ENCODE measurements at places on chromosomes 16 and 17. TPM values are rescaled to one million over a fixed set of nuclear protein-coding genes. Genes with fewer than 3 reads are reported as not detected.

- peak; percentile 95 for DNase-seq
These were observed 878 bp downstream of the HEXIM1 start for GRCh38 chr17:45149037-45149668.

- DNase-seq = no peak
These were observed 19.2 kb downstream of the CLEC19A start for GRCh38 chr16:19304750-19305149.

CTF1 gene
- 5.5 TPM for polyA plus RNA-seq

DNA sequence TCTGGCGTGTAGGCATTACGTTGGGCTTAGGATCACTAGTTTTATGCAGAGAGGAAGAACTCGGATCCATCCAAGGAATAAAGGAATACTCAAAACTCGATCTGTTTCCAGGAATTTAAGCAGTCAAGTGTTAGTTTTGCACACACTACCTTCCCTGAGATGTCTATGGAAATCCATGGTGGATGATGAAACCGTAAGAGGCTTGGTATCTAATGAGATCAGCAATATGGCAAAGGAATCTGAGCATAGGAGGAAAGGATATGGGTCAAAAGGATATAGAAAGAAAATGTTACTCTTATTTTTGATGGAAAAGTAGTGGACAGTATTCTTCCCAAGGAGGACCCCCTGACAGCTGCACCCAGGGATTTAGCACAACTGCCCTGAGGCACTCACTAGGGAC lies 59.6 kb downstream of the SMG6 start:
- DNase-seq = no peak

- DNase-seq = no peak
These were observed 13.4 kb upstream of the SMIM36 start for GRCh38 chr17:55524440-55525220.

FBXL19 gene
- 5.4 TPM for polyA plus RNA-seq

DNA sequence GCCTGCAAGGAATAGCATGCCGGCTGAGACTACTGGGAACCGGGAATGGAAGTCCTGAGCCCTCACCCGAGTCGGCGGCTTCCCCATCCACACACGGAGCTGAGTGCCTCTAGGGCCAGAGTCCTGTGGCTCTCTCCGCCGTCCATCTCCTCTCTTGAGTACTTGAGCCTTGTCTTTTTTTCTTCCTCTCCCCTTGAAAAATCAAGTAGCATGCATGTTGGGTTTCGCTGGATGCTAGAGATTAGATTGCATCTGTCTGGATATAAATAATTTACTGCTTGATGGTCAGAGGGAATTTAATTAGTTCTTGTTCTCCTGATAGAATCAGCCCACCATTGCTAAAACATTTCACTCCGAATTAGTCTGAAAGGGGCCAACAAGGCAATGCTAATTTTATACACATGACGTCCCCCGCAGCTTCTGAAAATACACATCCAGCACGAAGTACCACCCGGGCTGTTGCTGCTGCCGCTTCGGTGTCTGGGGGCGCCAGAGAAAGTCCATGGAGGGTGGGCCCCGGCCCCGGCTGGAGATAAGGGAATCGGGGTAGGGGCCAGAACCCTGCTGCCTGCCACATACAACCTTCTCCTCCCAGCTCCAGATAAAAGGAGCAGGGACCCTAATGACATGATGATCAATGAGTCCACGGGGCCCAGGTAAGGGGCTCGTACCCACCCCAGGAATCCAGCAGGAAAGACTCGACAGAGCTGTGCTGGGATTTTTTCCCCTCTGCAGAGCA lies 48.5 kb downstream of the RBFOX3 start:
- DNase-seq = no peak

TMEM98 gene
- 2.5 TPM for polyA plus RNA-seq

All from psoas muscle (tissue), 8 donors.